Thoracic aorta (tissue), 2 donors: ENCODE measurements at places on chromosomes 1 and 21.

DNA sequence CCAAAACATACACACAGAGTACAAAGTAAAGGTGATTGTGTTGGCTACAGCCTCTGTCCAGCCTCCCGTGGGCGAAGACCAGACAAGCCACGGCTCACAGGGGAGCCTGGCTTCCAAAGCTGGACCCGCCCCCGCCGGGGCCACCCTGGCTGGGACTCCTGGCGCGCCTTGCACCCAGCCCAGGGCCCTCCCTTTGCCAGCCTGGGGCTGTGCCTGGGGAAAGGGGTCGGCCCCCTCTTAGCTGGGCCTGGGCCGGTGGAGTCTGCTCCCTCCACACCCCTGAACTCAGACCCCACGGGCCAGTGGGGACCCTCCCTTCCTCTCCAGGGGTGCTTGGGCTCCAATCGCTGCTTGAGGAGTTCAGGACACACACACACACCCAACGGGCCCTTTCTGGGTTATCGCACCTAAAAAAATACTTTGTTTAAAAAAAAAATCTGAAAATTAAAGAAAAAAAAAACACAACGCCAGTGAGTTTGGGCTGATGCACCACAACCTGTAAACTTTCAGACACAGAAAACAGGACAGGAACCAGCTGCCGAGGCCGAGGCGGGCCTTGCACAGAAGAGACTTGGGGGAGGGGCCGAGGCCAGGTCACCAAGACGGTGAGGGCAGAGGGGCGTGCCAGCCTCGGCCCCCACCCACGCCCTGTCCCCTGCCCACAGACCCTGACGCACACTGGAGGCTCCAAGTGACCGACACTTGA lies 56.3 kb downstream of the KCNAB2 start:
- no peak for DNase-seq

DNA sequence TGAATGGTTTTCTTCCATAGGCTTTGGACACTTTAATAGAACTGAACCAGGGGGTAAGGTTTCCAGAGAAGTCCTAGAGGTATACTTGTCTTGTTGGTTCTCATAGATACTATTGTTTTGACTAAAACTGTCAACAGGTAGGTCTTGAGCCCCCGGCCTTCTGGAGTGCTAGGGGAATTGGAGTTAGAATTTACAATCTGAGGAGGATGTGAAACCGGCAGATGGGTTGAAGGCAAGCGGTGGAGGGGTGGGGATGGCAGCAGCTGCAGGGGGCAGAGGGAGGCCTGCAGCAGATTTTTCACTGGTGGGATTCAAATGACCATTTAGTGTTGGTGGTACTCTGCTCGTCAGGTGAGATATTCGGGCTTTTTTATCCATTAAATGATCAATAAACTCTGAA lies 4.3 kb upstream of the CD1D start:
- no peak for DNase-seq

DNA sequence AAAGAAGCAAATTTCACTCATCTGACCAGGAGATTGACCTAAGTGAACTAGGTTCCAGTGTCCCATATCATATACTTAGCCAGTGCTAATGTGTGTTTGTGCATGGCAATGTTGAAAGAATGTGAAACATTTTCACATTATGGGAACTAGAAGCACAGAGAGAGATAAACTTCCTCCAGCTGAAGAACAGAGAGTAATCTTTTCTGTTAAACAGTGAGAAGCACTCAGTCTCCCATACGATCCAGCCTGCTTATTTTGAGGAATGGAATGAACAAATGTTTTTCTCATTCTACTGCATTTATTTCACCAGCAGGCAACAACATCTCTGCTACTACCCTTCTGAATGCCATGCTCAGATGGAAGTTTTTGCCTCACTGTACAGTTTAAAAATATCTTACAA lies 170.5 kb downstream of the TTLL7 start:
- no peak for DNase-seq

GRCh38 chr21:43290421-43291346 lies 121.9 kb downstream of the CRYAA start:
- DNase-seq: no peak

GRCh38 chr21:46375560-46376230 lies 51.7 kb downstream of the PCNT start:
- DNase-seq: no peak

- DNase-seq: no peak
Measured at GRCh38 chr21:42570841-42571387, 57.3 kb downstream of the SLC37A1 start.

- DNase-seq: no peak
Measured at GRCh38 chr21:42081138-42081537, 10.0 kb downstream of the UMODL1 start.

GRCh38 chr1:203672346-203672745 lies 45.7 kb downstream of the ATP2B4 start:
- no peak for DNase-seq

DNA sequence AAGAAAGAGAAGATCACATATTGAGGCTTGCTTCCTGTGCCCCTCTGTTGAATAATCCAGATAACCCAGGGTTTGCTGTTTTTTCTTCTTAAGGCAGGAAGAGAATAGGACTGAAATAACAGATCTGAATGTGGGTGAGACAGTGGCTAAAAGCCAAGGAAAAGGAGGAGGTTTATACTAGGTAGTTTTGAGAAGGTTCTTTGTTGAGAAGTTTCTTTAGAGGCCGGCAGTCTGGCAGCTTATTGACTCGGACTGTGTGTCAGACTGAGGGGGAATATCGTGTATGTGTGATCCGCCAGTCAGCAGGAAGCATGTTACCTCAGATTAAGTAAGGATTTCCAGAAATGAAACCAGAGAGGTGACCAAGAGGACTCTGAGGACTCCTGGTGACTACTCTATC lies 119.8 kb downstream of the PLA2G4A start:
- no peak for DNase-seq

- no peak for DNase-seq
Measured at GRCh38 chr1:228648647-228649383, 86.5 kb upstream of the RHOU start.

DNA sequence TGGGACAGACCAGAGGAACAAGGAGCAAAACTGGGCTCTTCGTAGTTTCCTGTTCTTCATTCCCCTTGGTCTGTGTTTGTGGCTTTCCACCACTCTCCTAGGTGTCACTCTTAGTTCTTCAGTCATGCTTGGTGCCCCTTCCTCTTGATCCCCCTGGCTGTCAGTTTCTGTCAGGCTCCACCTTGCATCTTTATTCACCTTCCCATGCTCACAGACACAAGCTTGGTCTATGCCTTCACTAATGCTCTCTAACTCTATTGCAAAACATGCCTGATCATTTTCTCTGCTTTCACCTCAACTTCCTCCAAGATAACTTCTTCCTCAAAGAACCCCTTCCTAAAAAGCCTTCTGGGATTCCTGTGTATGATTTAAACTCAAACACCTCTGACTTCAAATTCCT lies 122.9 kb downstream of the GLUL start:
- no peak for DNase-seq

- DNase-seq: no peak
Measured at GRCh38 chr21:42122808-42123207, 51.7 kb downstream of the UMODL1 start.

GRCh38 chr1:239909898-239910297 lies 181.8 kb upstream of the FMN2 start:
- DNase-seq: no peak

GRCh38 chr1:22776035-22776613 lies 65.5 kb downstream of the EPHB2 start:
- no peak for DNase-seq

GRCh38 chr1:25209516-25209915 lies 22.8 kb downstream of the SYF2 start:
- no peak for DNase-seq

DNA sequence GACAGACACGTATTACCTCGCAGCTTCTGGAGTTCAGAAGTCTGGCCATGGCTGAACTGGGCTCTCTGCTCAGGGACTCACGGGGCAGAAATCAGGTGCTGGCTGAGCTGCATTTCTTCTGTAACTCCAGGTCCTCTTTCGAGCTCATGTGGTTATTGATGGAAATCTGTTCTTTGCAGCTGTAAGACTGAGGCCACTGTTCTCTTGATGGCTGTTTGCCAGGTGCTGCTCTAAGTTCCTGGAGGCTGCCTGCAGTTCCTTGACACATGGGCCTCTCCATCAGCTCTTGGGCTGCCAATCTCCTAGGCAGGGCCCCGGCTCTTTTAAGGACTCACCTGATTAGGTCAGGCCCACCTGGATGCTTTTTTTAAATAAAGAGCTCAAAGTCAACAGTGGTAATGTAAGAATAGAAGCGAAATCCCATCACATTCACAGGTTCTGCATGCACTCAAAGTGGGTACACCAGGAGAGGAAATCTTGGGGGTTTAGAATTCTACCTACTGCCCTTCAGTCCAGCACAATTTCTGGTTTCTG lies 139.1 kb downstream of the KAZN start:
- DNase-seq: no peak

DNA sequence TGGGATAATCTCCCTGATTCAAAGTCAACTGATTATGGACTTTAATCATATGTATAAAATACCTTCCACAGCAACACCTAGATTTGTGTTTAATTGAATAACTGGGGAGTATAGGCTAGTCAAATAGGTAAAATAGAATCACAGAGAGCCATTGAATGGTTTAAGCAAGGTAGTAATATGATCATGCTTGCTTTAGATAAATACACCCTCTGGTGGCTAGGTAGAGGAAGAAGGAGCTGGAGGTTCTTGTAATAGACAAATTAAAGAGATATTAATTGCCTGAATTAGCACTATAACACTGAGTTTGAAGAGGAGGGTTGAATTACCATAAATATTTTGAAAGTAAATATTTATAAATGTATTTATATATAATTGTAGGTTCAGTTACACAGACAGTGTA lies 40.3 kb downstream of the DIRAS3 start:
- no peak for DNase-seq

GRCh38 chr1:215260711-215261110 lies 178.2 kb downstream of the KCNK2 start:
- no peak for DNase-seq
